ENCODE measurements at places on chromosomes 7 and 10.

DNA sequence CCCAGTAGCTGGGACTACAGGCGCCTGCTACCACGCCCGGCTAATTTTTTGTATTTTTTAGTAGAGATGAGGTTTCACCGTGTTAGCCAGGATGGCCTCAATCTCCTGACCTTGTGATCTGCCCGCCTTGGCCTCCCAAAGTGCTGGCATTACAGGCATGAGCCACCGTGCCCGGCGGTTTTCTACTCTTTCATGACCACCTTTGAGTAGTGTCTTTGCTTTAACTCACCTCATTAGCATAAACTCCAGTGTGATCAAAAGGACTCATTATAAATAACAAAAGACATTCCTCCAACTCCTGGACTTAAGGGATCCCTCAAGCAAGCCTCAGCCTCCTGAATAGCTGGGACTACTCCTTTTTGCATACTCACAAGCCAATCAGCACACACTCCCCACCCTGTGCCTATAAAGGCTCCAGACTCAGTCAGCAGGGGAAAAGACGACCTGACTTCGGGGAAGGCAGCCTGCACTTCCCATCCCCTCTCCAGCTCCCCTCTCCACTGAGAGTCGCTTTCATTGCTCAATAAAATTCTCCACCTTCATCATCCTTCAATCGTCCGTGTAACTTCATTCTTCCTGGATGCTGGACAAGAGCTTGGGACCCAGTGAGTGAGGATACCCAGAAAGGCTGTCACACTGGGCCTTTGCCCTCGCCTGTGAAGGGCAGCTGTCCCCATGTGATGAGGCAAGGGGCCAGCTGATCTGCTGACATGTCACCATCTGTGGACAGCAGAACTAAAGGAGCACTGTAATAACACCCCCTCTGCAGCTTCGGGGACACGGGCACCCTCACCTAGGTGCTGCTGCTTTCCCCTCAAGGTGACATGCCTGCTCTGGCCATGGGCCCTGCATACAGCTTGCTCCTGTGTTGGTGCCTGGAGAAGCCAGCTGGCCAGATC lies 35.0 kb upstream of the EIF4H start:
- no peak for DNase-seq

GRCh38 chr7:122067077-122067476 lies 77.0 kb downstream of the AASS start:
- no peak for DNase-seq

- no peak for DNase-seq
Measured at GRCh38 chr7:12111422-12112405, 99.4 kb upstream of the TMEM106B start.

DNA sequence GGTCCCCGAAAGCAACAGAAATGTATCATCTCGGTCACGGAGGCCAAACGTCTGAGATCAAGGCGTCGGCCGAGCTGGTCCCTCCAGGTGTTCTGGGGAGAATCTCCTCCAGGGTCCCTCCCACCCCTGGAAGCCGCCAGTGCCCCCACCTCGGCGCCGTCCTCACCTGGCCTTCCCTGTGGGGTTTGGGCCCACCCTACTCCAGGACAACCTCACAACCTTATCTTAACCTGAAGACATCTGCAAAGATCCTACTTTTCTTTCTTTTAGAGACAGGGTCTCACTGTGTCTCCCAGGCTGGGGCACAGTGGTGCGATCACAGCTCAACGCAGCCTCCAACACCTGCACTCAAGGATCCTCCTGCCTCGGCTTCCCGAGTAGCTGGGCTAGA lies 33.4 kb downstream of the ADAP1 start:
- no peak for DNase-seq

DNA sequence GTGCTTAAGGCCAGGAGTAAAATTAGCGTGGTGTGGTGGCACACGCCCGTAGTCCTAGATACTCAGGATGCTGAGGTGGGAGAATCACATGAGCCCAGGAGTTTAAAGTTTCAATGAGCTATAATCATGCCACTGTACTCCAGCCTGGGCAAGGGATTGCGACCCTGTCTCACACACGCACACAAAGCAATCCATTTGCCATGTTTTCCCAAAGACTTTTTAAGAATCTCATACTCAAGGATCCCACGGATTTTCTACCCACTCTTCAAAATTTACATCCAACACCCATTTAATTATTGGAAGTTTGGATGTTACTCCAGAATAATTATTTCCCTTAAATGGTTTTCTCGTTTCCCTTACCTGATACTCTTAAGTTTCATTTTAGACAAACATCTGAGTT lies 47.9 kb downstream of the IGF2BP3 start:
- no peak for DNase-seq

- DNase-seq = no peak
Measured at GRCh38 chr10:118635674-118636402, 40.4 kb upstream of the PRLHR start.

DNA sequence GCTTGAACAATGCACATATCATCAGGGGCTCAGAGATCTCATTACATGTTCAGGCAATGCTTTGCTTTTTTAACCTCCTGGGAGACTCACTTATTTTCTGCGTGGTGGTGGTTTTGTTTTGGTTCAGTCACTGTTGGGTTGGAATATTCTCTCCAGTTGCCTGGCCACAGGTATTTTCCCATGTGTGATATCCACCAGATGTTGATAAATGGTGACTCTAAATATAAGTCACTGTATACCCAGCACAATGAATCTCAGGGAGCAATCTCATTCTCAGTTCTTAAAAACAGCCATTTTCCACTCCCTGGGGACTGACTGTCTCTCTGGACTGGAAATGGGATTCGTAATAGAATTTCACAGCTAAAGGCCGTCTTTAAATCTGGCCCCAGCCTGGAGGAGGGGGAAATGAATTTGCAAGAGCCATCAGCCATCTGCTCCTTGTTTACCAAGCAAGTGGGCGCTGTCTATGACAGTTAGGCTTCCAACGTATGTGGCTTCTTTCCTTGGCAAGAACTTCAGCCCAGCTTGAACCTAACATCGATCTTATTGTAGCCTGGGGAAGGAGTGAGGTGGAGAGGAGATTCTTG lies 1106.2 kb downstream of the NRG3 start:
- no peak for DNase-seq

DNA sequence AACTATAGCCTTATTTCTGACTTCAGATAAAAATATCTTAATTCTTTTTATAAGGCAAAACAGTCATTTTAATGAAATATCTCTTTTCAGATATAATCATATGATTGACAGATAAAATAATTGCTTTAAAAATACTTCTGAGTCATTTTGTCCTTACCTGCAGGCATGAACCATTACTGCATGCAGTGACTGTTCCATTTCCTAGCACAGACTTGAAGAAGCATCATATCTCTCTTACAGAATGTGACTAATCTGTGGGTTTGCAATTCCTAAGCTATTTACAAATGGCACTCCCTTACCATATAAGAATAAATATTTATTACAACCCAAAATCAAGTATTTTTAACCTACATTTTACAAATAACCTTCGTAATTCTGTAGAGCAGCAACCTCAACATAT lies 120.7 kb downstream of the SRPK2 start:
- no peak for DNase-seq

DNA sequence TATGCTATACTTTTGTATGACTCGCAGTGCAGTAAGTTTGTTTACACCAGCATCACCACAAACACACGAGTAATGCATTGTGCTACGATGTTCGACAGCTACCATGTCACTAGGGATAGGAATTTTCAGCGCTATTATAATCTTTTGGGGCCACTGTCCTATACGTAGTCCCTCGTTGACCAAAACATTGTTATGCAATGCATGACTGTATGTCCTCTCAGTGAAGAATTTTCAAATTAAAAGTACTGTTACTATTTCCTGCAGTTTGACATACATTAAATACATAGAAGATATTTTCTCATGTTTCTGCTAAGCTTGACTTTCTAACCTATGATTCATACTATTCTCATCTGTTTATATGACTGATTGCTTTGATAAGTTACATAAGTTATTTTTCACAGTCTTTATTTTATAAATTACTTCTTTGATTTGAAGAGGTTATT lies 203.6 kb downstream of the VTI1A start:
- DNase-seq = no peak

DNA sequence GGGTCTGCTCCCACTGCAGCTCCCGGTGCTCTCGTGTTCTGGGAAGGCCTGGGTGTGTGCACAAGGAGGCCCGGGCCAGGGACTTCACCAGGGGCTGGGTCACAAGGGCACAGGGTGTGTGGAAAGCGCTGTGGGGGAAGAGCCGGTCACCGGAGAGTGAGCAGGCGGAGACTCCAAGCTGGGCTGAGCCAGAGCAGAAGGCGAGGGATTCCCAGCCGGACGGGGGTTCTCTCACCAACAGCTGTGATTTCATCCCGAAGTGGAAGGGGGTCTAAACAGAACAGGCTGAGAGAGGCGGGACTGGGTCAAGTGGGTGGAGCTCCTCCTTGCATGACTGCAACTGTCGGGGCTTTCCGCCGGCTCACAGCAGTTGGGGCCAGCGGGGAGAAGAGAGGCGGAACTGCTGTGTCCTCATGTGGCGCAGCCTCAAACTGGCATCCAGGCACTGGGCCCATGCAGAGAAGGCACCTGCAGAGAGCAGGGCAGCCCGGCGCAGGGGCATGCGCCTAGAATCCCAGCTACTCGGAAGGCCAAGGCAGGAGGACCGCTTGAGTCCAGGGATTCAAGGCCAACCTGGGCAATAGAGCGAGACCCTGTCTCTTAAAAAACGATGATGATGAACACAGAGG lies 7.6 kb upstream of the ORAI2 start:
- peak; percentile 68 for DNase-seq

- no peak for DNase-seq
Measured at GRCh38 chr10:99654390-99655175, 4.7 kb upstream of the ENTPD7 start.

- no peak for DNase-seq
Measured at GRCh38 chr10:2047679-2048078, 310.4 kb upstream of the ADARB2 start.

DNA sequence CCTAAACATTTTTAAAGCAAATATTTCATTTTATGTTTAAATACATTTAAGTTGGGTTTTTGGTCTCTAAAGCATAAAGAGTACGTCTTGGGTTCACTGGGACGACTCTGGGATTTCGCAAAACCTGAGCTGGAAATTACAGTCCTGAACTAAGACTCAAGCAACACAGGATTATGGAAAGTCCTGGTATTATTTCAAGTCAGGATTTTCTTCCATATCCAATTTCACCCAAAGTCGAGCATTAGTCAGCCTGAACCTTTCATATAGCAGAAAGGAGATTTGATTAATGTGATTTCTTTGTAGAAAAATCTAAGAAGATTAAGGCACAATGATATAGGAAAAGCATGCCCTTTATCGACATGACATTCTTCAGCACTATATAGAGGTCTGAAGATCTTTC lies 100.0 kb downstream of the MTERF1 start:
- DNase-seq = no peak

GRCh38 chr7:6465862-6466261 lies 18.1 kb upstream of the DAGLB start:
- no peak for DNase-seq

GRCh38 chr7:48089046-48090003 lies at the start of gene UPP1:
TSS of gene UPP1 (plus strand) at chr7:48089265. CDS start at chr7:48094784, 5,519 bp downstream.
- DNase-seq = peak; percentile 77

- no peak for DNase-seq
Measured at GRCh38 chr10:9331583-9332008, 1277.1 kb downstream of the GATA3 start.

DNA sequence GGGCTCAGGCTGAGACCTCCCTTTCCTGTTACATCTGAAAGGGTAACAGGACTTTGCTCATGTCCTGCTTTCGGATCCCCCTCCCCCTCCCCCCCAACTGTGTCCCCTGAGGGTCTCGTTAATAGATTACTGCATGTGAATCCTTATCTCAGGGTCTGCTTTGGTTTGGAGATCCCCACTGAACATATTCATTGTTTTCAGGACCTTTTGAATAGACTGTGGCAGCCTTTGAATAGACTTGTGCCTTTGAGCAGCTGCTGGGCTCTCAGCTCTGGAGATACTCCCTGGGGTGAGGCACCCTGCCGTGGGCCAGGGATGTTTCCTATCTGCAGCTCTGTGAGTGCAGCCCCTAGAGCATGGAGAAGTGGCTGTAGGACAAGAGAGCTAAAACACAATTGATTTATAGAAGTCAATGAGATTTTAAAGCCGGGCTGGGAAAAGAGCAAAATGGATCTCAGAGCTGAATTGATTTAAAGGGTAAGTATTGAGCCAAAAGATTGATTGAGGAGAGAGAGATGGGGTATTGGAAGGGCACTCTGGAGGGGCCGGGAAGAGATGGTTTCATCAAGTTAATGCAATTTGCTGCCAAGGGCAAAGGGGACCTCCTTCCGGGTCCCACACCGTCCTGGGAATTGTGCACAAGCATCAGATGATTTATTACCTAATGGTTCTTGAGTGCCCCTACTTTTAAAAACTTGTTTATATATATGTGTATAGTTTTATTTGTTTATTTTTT lies 9.9 kb downstream of the ARHGAP22 start:
- DNase-seq = no peak

- no peak for DNase-seq
Measured at GRCh38 chr10:47438857-47439474, 44.9 kb downstream of the ANXA8 start.

GRCh38 chr10:72417971-72418370 lies 63.3 kb upstream of the DNAJB12 start:
- DNase-seq = no peak

GRCh38 chr10:74755273-74755672 lies 71.1 kb upstream of the KAT6B start:
- DNase-seq = no peak

- DNase-seq = no peak
Measured at GRCh38 chr10:26621889-26622711, 75.4 kb upstream of the PDSS1 start.

DNA sequence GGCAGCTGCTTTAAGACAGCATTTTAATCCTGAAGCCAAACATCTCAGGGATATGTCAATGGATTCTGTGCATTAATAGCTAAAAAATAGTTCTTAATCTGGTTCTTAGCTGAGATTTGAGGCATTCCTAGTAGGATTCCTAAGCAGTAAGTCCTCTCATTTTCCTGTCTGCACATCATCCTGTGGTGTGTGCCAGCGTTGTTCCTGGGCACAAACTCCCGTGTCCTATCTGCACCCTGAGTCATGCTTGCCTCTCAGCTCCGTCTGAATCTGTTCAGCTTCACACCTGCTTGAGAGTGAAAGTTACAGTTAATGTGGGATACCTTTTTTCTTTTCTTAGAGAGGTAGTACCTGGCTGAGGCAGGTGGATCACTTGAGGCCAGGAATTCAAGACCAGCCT lies 19.5 kb downstream of the BAG3 start:
- DNase-seq = no peak

DNA sequence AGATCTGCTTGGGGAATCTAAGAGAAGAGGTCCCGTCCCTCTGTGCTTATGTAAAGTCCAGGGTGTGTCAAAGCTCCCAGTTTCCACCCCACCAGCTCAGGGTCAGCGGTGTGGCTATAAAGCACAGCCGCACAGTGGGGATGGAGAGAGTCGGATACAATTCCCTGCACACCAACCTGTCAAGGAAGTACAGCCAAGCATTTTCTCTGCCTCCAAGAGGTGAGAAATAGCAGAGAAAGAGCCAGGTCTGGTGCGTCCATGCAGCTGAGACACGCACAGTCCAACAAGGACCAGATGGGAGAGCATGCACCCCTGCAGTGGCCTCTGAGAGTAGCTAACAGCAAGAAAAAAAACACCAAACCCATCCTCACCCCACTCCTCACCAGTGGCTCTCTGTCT lies 61.3 kb upstream of the WAC start:
- no peak for DNase-seq

- no peak for DNase-seq
Measured at GRCh38 chr7:28055161-28055544, 125.4 kb downstream of the JAZF1 start.

- no peak for DNase-seq
Measured at GRCh38 chr7:94055963-94056362, 51.8 kb upstream of the BET1 start.

GRCh38 chr10:11573497-11573896 lies 38.0 kb downstream of the USP6NL start:
- DNase-seq = no peak

GRCh38 chr10:67722113-67722512 lies 26.1 kb upstream of the CTNNA3 start:
- DNase-seq = no peak
